ENCODE measurements at places on chromosomes 2 and 18.
A peak's percentile ranks its signal among the peaks of the same experiment; 100 is the strongest.

- peak overlapping the region; percentile 54 for H3K27ac ChIP-seq
- H3K4me3 ChIP-seq = peak overlapping the region; percentile 73
- H3K4me1 ChIP-seq = peaks cover 12% of the 10 kb centered on the region
Observed at GRCh38 chr2:148926981-148927401, 52.0 kb downstream of the KIF5C start.

DNA sequence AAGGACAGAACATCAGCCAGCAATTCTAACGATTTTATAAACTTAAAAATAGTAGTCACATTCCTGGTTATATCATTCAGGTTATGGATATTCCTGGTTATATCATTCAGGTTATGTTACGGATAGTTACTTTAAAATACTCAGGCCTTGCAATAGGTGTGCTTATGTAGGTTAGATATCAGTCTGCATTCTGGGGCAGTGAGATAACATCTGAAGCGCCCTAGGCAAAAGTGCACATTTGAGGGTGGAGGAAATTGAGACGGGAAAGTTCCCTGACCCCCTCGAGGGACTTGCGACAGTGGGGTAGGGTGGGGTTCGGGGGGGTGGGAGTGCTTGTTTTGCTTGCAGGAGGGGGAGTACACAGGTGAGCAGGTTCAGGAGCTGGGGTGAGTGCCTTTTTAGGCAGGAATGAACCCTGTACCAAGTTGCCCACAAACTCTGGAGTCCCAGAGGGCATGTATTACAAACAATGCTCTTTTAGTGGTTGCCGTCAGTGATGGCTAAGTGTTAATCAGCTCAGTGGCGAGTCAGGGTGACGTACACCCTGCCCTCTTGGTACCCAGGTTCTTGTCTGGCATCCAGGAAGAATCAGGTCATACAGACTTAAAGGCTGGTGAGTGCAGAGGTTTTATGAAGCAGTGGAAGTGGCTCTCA lies 31.8 kb downstream of the CREG2 start:
- no peaks in the 10 kb centered on the region for H3K36me3 ChIP-seq
- H3K4me3 ChIP-seq = no peak overlapping the region
- no peak for DNase-seq
- H3K27ac ChIP-seq = no peak overlapping the region

GRCh38 chr18:37551846-37552245 lies 13.8 kb downstream of the CELF4 start:
- H3K27me3 ChIP-seq = no peaks in the 10 kb centered on the region
- no peak overlapping the region for H3K27ac ChIP-seq
- no peak for DNase-seq
- no peaks in the 10 kb centered on the region for H3K36me3 ChIP-seq
- H3K4me1 ChIP-seq = no peaks in the 10 kb centered on the region

- no peak overlapping the region for H3K27ac ChIP-seq
- H3K27me3 ChIP-seq = peaks cover 81% of the 10 kb centered on the region
- no peak for DNase-seq
- peaks cover 3% of the 10 kb centered on the region for H3K36me3 ChIP-seq
- peaks cover 33% of the 10 kb centered on the region for H3K4me1 ChIP-seq
Observed at GRCh38 chr2:12035029-12035720, 288.7 kb downstream of the LPIN1 start.

DNA sequence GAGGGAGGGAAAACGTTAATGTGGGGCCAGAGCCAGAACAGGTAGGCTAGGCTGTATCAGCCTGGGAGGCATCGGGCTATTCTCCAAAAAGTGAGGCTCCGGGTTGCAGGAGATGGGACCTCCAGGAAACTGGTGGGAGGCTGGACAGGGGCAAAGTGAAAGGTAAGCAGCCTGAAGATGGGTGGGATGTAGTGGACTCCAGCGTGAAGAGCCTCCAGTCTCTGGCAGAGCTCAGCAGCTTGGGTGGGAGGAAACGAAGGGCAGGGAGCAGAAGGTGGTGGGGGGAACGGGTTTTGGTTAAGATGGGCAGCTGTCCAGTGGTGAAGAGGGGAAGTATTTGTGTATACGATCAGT lies 3.1 kb upstream of the EMX1 start:
- no peak overlapping the region for H3K27ac ChIP-seq
- H3K27me3 ChIP-seq = peaks cover 87% of the 10 kb centered on the region
- peaks cover 38% of the 10 kb centered on the region for H3K4me1 ChIP-seq
- no peak overlapping the region for H3K4me3 ChIP-seq
- no peak for DNase-seq

DNA sequence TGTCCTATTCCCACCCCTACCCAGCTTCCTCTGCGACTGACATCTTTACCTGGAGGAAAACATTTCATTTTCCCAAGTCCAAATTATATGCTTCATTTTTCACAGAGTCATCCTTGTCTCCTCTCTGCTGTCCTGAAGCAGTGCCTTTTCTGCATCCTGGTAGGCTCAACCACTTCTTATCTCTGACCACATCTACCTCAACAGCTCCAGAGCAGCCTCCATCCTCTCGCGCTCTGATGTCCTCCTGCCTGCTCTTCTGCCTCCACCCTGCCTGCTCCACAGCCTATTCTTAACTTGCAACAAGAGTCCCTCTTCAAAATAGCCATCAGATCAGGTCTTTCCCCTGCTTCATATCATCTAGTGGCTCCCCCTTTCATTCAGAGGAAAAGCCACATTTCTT lies 457.1 kb downstream of the PARD3B start:
- H3K4me1 ChIP-seq = no peaks in the 10 kb centered on the region
- no peak overlapping the region for H3K27ac ChIP-seq
- H3K27me3 ChIP-seq = no peaks in the 10 kb centered on the region
- no peak for DNase-seq
- no peak overlapping the region for H3K4me3 ChIP-seq
- H3K36me3 ChIP-seq = no peaks in the 10 kb centered on the region
